ENCODE measurements at places on chromosomes 16 and 17.

GRCh38 chr17:57697891-57698711 lies 47.0 kb downstream of the CCDC182 start:
- no peak for DNase-seq

DNA sequence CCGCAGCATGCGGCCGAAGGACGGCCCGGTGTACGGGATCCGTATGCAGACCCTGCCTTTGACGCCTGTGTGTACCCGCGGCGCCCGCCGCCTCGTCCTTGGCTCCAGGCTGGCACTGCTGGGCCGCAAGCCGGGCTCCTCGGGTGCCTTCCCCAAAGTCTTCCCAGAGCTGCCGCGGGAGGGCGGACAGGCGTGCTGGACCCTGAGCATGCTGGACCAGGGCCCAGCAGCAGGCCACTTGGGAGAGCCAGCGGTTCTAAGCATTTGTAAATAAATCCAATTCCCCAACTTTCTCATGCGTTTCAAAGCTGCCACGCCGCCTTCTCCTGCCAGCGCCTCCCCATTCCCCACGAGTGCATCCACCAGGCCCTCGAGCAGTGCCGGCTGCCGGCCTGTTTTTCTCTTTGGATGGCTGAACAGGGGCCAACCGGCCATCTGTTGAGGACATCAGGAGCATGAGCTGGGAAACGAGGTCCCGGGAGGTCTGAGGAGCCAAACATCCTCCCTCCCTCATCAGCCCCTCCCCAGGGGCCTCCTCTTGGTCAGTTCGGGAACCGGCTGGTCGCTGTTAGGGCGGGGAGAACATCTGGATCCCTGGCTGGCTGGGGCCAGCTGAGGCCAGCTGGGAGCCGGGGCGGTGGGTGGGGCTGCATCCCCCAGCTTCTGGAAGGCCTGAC lies 20.5 kb upstream of the PABPN1L start:
- no peak for DNase-seq

DNA sequence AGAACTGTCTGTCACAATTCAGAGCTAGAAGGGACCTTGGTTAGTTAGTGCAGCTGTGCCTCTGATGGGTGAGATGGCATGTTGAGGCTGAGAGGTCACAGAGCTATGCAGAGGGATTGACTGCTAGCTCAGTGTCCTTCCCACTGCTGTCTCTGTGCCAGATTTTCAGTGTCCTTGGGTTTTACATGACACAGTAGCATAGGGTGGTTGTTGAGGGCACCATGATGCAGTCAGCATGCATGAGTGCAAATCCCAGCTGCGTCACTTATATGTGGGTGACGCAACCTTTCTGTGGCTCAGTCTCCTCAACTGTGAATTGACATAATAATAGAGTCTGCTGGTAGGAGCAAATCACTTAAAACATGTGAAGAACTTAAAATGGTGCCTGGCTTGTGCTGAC lies 2.7 kb downstream of the MT1A start:
- DNase-seq: no peak

DNA sequence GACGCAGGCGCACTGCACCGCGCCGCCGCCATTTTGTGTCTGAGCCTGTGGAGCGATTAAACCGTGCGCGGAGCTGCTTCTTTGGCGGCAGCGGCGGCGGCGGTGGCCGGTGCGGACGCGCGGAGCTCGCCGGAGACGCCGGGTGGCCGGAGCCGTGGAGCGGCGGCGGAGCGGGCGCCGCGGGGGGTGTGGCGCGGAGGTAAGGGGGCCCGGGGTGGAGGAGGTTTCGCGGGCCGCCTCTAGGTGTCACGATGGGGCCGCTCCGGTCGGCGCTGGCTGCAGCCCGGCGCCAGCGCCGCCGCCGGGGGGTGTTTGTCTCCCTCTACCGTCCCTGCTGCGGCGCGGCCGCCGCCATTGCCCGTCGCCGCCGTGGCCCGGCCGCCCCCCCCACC lies at the start of gene CTCF:
Gene CTCF (plus strand): TSS at position 1 of the 392 bp plus-strand sequence. CDS start 48,307 bp downstream, outside the sequence.
- DNase-seq: peak; percentile 80

DNA sequence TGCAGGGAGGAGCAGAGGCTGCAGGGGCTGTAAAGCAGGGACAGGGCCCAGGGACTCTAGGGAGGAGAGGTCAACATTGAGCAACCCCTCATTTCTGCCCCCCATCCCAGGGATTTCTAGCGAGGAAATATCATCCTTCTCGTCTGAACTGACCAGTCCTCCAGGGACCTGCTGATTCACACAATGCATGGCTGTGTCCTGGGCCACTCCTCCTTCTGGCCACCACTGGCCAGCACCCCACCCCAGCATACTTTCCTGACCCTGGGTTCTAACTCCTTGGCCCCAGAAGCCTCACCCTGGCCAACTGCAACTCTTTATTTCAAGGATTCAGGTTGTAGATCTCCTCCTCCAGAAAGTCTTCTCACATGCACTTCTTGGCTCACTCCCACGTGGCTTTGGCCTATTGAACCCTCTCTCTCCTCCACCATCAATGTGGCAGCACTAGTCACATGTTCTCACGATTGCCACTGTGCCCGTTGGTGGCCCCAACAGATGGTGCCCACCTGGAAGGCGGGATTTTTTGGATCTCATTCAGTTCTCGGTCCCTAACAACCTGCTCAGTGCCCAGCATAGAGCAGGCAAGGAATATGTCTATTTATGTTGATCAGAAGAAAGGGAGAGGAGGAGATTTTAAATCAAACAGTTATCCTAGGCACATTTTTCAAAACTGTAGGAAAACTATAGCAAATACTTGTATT lies 41.5 kb downstream of the CUEDC1 start:
- no peak for DNase-seq

DNA sequence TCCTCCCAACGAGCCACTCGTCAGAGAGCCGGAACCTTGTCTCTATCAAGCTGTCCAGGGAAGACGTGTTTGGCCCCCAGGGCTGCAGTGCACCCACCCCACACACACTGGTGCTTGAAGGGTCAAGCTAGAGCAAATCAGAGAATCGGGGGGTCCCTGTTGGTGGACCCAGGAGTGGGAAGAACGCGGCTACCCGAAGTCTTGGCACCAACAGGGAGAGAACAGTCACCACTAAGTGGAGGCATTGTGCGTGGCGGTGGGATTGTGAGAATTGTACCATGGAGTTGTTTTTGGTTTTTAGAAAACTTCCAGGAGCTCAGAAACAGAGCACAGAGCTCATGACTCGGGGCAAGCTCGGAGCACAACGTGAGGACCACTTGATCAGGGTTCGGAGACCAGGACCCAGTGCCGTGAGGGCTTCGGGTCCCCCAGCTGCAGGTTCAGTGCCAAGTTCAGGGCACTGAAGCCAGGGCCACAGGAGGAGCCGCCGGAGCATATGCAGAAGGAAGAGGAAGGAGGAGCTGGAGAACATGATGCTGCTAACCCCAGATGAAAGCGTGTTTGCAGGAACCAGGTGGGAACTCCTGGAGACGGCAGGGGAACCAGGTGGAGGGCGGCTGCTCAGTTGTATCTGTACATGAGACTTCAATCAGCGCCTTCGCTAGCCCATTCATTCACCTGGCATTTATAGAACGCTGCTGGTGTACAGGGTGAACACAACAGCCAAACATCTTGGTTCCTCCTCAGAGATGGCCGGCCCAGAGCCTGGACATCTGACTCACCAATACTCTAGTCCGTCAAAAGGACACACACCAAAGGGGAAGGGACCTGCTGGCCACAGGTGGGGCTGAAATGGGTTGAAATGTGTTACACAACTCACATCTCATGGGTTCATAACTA lies 42.8 kb downstream of the METRNL start:
- no peak for DNase-seq

- no peak for DNase-seq
Measured at GRCh38 chr16:69106491-69107315, 1.2 kb downstream of the HAS3 start.

- no peak for DNase-seq
Measured at GRCh38 chr17:43998552-43998951, 5.9 kb upstream of the NAGS start.

DNA sequence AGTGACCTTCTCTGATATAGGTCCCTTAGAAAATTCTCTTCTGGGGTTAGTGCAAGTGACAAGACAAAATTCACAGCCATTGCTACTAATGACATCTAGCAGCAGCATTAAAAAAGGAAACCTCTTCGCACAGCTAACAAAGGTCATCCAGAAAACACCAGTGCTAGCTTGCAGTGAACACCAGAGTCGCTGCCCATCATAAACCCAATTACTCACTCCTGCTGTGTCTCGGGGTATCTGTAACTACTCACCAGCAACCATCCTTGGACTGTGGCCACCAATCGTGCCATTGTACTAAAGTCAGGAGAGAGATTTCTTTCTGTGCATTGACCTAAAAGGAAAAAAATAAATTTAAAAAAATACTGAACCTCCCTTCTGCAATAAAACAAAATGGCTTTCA lies 1494.7 kb upstream of the CDH8 start:
- DNase-seq: no peak

- DNase-seq: peak; percentile 78
Measured at GRCh38 chr16:84308120-84308519, 13.4 kb downstream of the WFDC1 start.

DNA sequence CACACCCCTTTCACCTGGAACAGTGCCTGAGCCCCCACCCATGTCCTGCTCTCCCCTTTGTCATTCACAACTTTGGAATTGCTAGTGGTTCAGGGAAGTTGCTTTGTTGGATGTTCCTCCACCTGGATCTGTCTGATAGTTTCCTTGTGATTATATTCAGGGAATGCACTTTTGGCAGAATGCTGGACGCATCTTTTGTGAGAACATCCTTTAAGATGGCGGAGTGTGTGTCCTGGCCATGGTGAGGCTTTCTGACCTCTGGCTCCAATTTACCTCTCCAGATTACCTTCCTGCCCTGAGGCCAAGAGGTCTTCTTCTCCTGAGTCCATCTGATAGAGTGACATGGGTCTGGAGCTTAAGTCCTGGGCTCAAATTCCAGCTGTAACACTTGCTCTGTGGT lies 104.6 kb downstream of the CYLD start:
- no peak for DNase-seq

GRCh38 chr16:75064403-75065148 lies 52.0 kb downstream of the LDHD start:
- DNase-seq: no peak

All from HTR-8/SVneo (cell line).